ENCODE measurements at places on chromosomes 1 and 21.
A peak's percentile ranks its signal among the peaks of the same experiment; 100 is the strongest.

DNA sequence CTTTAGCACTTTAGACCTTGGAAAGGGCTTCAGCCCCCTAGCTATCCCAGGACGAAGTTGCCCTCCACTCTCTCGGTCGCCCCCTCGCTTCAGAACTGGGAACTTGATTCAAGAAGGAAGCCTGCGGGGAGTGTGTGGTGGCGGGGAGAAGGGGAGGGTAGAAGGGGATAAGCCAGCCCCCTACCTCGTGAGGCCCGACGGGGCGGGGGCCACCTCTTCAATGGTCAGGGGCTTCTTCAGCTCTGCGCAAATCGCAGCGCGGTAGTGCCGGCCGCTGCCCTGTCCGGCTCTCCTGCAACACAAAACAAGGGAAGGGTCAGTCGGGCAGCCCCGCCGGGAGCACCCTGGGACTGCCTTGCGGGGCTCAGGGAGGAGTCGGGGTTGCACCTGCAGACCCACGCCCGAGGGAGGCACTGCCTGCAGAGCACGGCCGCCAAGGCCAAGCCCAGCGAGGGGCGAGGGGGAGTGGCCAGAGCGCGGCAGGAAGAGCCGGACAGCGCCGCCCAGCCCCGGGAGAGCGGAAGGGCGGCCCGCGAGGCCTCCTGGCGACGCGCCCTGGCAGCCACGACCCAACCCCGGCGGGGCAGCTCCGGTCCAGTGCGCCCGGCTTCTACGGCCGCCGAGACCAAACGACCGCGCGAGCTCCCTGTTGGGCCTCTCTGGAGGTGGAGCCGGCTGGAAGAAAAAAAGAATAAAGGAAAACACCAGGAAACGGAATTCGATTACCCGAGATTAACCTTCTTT is 56.2 kb upstream of the RASAL2 start:
- peak; percentile 69 for DNase-seq

GRCh38 chr21:32137266-32137665 is 141.6 kb downstream of the MIS18A start:
- DNase-seq: no peak

DNA sequence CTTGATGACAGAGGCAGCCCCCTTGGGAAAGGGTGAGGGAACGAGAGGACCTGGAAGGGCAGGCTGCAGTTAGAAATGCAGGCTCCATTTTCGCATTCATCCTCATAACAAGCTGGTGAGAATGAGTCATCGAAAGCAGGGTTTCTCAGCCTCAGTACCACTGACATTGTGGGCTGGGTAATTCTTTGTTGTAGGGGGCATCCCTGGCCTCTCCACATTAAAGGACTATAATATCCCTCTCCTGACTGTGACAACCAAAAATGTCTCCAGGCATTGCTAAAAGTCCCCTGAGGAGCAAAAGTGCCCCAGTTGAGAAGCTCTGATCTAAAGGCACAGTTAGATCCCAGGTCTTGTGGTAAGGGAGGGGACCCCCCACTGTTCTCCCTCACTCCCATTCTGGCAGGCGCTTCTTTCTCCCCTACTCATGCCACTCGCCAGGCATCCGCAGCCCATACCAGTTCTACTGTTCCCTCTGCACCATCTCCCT is 20.4 kb downstream of the KCNN3 start:
- DNase-seq: no peak

- DNase-seq: no peak
Observed at GRCh38 chr1:106637566-106637965, 418.9 kb upstream of the PRMT6 start.

DNA sequence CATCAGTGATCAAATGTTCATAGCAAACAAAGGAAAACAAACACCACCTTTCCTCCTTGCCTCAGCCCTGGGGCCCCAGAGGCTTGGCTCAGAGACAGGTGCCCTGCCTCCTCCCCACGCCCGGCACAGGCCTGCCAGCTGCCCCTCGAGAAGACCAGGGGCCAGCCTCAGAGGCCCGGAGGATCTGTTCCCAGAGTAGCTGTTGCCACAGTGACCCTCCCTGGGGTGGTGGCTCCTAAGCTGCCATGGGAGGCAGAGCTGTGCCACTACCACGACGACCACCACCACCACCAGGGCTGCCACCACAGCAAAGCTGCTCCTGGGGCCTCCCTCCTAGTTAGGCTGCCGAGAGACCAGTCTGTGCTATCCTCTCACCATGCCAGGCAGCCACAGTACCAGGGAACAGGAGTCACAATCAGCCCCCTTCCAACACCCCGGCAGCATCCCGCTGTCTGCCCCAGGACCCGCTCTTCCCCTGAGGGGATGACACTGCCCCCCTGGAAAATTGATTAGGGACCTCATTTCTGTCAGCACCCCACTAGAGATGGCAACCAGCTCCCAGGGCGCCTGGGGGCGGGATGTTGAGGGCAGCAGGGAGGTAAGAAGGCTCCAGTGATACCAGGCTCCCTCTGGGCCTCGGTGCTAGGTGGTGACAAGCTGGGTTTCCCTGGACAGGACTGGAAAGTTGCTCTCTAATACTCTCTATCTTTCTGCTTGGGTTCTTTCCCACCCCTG is 30.5 kb downstream of the KCNC4 start:
- peak; percentile 54 for DNase-seq

- no peak for DNase-seq
Observed at GRCh38 chr1:91700771-91701471, 185.0 kb downstream of the TGFBR3 start.

DNA sequence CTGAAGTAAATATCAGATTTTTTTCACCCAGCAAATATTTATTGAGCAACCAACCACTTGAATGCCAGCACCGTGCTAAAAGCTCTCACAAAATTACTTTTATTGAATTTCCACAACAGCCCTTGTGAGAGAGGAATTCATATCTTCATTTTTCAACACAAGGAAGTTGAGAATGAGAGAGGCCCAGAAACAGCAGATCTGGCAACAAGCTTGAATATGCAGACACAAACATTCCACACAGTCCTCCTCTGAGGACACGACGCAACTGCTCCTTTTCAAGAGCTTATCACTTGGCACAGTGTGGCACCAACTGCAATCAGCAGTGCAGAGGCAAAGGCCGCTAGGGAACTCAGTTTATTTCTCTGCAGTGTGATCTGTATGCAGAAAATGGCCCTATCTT is 32.2 kb upstream of the IFNAR2 start:
- DNase-seq: no peak

DNA sequence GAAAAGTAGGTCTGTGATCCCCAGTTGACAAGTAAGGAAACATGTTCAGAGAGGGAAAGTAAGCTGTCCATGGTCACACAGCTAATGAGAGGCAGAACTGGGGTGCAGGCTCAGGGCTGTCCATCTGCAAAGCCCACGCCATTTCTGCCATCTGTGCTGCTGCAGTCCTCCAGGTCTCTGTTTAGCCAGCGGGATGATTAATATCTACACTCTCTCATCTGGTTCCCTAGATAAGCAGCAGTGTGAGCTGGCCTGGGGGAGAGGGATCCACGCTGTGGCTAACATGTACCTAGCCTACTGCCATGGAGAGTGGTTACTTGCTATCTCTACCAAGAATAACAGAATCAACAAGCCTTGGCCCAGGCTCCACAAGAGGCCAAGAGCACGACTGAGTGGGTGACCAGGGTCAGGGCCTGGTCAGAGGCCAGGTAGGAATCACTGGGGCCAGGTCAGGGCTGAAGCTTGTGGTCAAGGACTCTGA is 75.2 kb downstream of the TRABD2B start:
- DNase-seq: no peak

- DNase-seq: no peak
Observed at GRCh38 chr1:167060141-167061072, 29.8 kb downstream of the GPA33 start.

DNA sequence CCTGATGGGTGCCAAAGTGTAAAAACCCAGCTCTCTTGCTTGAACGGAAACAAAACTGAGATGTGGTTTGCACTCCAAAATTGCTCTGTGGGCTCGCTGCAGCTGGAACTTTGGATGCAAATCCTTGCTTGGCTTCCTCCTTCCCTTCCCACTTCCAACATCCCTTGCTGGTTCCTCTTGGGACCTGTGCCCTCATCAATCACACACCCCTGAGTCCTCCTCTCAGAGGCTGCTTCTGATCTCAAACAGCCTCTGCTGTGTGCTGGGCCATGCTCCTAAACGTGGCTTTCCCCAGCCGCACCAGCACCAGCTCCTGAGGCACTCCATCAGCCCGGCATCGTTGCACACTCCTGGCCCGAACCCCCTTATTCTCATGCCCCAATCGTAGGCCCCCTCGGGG is 124.3 kb upstream of the RAB4A start:
- no peak for DNase-seq

- no peak for DNase-seq
Observed at GRCh38 chr1:84712276-84712874, 22.1 kb upstream of the SSX2IP start.

- DNase-seq: no peak
Observed at GRCh38 chr1:57916041-57916440, 492.2 kb upstream of the DAB1 start.

DNA sequence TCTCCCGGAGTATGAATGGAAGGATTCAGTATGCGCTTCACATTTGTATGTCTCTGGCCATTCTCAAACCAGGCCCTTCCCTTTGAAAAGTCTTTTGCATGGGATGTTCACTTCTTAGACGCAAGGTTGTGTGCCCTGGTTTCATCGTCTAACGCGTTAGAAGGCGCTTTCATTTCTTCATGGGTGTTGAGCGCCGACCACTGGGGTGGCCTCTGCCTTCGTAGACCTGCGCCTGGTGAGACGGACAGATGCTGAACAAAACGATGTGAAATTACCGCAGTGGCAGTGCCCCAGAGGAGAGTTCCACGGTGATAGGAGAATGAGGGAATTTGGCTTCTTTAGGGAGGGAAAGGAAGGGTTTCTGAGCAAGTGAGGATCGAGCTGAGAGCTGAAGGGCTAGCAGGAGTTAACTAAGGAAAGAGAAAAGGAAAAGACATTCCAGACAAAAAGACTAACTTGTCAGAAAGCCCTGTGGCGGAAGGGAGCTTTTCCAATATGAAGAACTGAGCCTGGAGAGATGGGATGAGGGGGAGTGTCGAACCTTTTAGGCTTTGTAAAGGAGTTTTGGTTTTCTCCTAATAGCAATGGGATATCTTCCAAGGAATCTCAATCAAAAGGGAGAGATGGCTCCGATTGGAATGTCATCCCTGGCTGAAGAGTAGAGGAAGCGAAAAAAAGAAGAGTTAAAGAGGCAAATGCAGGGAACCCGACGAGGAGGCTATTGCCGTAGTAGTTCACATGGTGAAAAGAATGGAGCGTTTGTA is 951 bp downstream of the GGPS1 start:
- DNase-seq: no peak

GRCh38 chr1:224582041-224582440 is 34.1 kb upstream of the CNIH3 start:
- no peak for DNase-seq

DNA sequence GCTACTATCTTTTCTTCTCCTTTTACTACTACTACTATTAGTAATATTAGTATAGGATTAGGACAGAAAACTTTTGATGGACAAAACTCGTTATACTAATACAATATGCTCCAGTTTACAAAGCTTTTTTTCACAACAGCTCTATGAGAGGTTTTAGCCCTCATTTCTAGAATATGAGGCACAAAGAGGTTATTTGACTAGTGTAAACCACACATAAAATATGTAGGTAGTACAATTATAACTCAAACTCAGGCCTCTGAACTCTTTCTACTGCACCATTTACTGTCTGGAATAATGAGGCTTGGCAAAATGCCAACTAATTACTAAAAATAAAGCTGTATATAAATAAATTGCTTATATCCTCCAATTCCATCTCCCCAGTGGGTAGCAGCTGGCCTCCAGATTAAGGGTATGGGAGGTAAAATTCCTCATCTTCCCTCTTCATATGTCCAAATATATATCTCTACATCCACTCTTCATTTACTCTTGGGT is 99.9 kb downstream of the LYST start:
- DNase-seq: no peak

DNA sequence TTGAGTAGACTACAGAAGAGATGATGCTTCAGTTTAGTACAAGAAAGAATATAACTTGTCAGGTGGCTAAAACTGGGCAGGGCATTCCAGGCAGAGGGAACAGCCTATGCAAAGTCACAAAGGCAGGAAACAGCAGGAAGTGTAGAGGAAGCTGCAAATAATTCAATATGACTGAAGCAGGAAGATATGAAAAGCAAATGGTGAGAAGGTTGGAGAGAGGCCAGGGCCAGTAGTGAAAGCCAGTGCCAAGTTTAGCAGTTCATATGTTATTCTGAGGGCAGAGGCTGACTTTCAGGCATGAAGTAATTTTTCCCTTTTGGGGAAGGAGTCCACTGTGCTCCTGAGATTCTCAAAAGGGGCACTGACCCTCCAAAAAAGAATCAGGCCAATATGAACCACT is 8.0 kb upstream of the YBX1 start:
- no peak for DNase-seq

DNA sequence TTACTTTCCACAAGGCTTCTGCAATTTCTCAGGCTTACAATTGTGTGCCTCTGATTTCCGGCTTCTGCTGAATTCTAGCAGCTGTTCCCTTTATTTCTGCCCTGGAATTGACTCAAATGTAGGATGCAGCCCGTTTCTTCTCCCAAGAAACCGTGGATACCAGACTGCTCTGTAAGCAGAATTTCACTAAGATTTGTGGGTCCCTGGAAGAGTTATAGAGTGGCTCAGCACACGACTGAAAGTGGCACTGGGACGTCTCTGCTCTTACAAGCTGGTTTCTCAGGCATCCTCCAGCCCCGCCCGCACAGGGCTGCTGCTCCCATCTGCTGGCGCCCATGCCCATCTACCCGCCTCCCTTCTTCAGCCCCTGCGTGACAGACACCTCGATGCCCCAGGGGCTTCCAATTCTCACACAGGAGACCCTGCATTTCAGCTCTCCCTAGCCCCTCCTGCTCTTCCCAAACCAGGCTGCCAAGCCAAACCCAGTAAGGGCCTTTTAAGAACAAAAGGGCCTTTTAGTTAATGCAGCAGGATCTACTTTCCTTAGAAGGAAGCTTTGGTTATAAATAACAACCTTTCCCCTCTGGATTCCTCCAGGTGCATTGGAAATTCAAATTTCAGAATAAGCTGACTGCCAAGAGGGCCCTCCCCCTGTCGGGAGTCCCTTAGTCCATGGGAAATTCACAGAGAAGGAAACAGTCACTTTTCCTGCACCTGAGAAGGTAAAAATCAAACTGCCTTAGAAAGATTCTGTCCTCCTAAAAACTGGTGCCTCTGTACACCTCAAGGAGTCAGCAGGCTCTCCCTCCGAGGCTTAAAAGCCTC is 45.4 kb upstream of the TENT5B start:
- peak; percentile 38 for DNase-seq

- DNase-seq: peak; percentile 69
Observed at GRCh38 chr1:42177541-42177981, 13.0 kb upstream of the GUCA2A start.

DNA sequence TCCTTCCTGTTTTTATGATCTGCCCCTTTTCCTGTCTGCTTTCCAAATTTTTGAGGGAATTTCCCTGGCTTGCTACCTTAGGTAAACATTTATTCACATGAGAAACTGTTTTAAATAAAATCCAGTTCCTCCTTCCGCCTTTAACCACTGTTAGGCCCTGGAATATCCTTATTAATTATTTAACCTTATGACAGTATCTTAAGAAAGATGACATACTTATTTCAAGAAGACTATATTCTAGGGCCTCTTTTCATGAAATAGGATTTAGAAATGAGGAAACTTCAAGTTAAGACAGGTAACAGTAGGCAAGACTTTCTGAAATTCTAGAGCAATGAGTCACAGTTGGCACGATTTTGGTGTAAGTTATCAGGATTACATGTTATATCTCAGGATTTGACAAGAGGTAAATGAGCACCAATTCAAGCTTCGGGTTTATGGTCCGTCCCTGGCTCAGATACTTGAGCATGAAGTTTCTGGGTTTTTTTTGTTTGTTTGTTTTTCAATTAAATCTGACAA is 2.0 kb upstream of the TNFSF18 start:
- no peak for DNase-seq

GRCh38 chr1:29502911-29503840 is 266.9 kb downstream of the PTPRU start:
- DNase-seq: peak; percentile 90
